ENCODE measurements at places on chromosomes 4 and X.

DNA sequence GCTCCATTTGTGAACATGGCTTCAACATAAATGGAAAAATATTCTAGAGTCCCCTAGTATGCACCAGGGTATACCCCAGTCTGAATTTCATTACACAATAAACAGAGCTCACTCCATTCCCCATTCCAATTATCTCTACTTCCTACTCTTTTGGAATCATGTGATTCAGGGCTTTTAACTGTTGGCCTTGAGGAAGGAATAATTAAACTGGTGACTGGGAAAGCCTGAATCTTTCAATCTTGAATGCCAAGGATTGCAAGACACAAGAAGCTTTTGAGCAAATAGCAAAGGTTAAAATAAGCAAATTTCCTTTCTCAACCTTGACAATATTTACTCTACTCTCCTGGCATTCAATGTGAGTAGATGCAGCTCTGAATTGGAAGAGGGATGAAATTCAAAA is 77.5 kb upstream of the INPP4B start:
- DNase-seq = no peak

GRCh38 chr4:69881173-69881773 is 21.3 kb upstream of the SULT1E1 start:
- DNase-seq = peak; percentile 56

DNA sequence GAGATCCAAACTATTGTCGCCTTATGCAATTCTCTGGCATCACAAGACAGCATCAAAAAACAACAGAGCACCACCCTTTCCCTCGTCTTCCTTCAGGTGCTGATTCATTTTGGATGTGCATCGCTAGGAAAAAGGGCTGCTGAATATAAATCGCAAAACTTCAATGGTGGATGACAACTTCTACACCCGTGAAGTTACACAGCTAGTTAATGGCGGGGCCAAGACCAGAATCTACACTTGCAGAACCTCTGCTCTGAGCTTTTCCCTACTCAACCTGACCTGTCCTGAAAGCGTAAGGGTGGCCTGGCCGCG is 674 bp downstream of the GNPDA2 start:
- DNase-seq = no peak

GRCh38 chr4:74456849-74457395 is 12.0 kb downstream of the AREG start:
- DNase-seq = no peak

- DNase-seq = peak; percentile 80
Measured at GRCh38 chr4:66653937-66654336, 891.4 kb downstream of the CENPC start.

- DNase-seq = peak; percentile 92
Measured at GRCh38 chr4:10018818-10019461, 2.4 kb downstream of the SLC2A9 start.

DNA sequence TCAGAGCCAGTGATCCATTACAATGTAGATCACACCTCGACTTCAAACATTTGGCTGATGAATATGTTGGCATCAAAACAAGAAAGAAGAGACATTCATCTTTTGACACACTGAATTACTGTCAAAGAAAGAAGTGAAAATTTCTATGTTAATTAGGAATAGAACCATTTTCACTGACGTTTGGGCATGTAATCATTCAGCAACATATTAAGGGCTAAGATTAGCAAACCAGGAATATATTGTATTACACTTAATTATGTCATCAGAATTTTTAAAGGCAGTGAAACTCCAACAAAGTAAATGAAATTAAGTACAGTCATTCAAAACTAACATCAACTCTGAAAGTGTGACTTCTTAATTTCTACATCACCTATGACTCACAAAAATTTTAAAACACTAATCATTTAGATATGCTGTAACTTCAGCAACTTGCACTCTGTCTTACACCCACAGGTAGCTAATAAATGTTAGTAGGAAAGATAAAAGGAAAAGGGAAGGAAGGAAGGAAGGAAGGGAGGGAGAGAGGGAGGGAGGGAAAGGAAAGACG is 1.4 kb upstream of the SMR3A start:
- no peak for DNase-seq
